GM23338 (cell line): ENCODE measurements at places on chromosomes 6 and 20. TPM values are rescaled to one million over a fixed set of nuclear protein-coding genes. Genes with fewer than 3 reads are reported as not detected.

RPS6KA2 gene
- total RNA-seq = 25.3 and 25.6 TPM in 2 replicates

- DNase-seq = no peak
These were observed 9.8 kb downstream of the KIF3B start for GRCh38 chr20:32287231-32287638.

DNA sequence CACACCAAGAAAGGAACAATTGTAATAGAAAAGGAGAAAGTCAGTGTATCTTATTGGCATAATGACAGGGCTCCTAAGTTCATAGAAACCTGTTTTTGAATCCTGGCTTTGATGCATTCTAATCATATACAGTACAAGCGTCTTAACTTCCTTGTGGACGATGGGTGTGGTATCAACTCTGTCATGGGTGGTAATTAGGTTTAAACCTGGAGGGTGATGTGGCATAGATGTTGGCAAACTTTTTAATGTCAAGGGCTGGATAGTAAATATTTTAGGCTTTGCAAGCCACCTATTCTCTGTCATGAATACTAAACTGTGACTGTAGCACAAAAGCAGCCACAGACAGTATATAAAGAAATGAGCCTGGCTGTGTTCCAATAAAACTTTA lies 138.7 kb upstream of the EDN1 start:
- DNase-seq = no peak

PXMP4 gene
- total RNA-seq = 0.39 and 1.2 TPM in 2 replicates

DNA sequence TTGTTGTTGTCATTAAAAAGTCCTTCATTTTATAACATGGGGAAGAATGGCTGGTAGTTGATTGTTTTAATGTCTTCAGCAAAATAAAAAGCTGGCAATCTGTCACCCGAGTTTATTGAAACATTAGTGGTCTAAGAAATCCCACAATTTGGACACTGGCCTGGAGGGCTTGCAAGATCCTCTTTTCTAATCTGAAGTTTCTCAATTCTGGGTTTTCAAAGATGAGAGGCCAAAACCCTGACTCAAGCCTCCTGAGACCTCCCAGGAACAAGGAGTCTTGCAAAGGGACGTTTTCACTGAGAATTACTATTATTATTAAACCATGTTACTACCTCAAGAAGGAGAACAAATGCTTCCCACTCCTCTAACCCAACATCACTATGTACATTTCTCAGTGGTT lies 19.5 kb downstream of the MAP1LC3A start:
- no peak for DNase-seq

HLA-DOB gene
- 0.23 TPM in 1 of 2 replicates, not detected in the other for total RNA-seq

- DNase-seq = no peak
These were observed 14.8 kb downstream of the ITPA start for GRCh38 chr20:3223994-3224680.

DNA sequence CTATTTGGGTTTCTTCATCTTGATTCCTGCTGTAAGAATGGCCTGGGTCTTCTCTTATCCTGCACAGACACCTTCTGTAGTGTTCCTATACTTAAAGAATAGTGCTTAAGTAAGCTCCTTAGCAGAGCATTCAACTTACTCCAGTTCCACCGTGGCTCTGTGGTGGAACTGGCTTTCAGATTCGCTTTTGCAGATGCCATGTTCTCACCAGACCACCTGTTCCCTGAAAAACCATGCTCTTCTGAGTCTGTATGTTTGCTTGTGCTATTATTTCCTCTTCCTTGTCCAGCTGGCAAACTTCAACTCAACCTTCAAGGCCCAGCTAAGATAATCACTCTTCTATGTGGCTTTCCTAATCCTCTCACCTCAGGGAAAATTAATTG lies 4.9 kb downstream of the ELMO2 start:
- no peak for DNase-seq

DNA sequence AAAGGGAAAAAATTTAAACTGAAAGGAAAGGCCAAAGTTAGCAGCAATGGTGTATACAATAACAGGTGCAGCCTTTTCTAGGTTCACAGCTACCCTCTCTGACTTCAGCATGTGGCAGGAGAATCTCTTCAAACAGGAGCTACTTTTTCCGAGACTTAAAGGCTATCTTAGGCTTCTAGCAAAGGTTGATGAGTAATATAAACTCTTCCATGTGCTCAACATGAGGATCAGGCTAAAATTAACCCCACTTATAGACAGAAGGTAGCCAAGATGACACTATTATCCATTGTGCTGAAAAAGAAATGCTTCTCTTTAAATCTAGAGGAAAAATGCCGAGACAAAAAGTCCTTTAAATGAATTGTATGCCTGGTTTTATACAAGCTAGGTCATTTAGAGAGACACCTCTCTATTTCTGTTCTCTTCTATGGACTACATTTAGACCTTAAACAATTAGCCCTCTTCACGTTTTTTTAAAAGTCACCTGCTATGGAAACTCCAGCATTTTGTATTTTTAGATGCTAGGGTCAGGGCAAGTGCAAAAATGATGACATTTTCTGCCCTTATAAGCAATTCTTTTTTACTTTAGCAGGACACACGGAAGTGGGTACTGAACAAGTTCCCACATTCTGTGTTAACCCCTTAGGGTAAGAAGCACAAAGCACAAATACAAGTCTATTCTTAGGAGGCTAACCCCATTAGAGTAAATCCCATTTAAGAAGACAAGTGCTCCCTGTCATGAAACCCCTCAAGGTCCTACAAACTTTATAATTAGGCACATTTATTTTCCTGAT lies 216.8 kb upstream of the CITED2 start:
- no peak for DNase-seq

DNA sequence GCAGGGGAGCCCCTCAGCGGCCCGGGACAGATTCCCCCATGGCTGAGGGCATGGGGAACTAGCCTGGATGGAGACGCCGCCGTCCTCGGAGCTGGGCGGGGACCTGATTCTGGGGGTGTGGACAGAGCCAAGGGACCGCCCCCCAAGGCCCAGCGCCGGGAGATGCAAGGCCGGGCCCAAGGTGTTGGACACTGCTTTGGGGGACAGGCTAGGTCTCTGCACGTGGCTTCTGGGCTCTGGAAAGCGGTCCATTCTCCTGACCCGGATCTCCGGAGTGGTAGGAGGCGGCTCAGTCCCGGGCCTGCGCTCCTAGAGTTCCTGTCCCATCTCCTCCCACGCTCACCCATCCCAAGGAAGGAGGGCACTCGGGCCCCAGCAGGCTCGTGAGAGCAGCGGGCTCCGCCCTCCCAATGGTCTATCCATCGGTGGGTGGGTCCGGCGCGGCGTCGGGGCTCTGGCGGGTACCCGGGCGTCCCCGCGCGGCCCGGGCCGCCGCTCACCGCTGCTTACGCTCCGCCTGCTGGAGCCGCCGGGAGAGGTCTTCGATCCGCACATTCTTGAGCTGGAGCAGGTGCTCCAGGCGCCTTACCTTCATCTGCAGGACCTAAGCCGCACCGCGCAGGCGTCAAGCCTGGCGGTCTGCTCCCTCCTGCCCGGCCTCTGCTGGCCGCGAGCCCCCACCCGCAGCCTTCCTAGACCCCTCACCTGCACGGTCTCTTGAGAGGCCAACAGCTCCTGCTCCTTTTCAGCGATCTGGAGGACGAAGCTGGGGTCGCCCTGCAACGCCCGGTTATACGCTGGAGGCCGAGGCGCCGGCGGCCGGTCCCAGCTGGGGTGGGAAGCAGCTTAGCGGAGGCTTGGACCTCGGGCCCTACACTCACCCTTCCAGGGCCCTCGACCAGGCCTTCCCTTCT lies 3.3 kb downstream of the SPEF1 start:
- peak; percentile 85 for DNase-seq
